ENCODE measurements at places on chromosomes 16 and 17.

- DNase-seq: no peak
Measured at GRCh38 chr16:2470603-2471015, 488 bp upstream of the NTN3 start.

DNA sequence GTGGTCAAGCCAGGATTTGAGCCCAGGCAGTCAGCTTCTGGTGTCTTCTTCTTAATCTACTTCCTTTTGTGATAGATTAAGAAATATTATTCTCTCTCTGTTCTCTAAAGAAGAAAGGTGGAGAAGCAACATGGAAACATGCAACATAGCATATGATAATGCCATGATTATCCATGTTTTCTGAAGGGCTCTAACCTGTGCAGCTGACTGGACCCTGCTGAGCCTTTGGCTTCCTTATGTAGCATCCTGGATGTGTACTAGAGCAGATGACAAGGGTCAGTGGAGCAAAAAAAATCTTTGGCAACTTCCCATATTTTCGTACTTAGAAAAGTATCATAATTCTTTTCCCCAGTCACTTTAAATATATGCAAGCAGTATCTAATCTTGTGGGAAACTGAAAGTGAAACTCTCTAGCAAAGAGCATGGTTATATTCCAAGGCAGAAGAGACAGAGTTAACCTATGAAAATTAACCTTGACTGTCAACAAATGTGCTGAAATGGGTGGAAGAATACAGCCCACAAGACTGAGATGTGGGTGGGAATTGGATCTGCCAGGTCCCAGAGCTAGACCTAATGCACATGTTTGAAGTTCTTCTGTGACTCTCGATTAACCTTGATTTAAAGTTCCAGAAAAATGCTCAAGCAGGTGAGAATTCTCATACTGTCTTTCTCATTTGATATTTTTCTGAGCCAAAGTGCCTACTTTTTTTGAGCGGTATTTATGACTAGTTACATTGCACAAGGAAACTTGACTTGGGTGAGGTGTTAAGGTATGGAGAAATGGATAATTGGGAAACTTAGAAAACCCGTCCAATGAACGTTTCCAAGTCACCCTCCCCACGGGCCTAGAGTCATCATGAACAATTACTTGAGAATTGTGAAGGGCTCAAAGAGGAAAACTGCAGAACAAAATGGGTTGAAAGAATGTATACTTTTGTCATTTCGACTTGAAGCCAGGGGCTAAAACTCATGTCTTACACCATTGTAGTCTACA, 248.6 kb downstream of the FTO start:
- peak; percentile 56 for DNase-seq

GRCh38 chr16:88558457-88559442, 11.5 kb upstream of the ZC3H18 start:
- DNase-seq: peak; percentile 88

DNA sequence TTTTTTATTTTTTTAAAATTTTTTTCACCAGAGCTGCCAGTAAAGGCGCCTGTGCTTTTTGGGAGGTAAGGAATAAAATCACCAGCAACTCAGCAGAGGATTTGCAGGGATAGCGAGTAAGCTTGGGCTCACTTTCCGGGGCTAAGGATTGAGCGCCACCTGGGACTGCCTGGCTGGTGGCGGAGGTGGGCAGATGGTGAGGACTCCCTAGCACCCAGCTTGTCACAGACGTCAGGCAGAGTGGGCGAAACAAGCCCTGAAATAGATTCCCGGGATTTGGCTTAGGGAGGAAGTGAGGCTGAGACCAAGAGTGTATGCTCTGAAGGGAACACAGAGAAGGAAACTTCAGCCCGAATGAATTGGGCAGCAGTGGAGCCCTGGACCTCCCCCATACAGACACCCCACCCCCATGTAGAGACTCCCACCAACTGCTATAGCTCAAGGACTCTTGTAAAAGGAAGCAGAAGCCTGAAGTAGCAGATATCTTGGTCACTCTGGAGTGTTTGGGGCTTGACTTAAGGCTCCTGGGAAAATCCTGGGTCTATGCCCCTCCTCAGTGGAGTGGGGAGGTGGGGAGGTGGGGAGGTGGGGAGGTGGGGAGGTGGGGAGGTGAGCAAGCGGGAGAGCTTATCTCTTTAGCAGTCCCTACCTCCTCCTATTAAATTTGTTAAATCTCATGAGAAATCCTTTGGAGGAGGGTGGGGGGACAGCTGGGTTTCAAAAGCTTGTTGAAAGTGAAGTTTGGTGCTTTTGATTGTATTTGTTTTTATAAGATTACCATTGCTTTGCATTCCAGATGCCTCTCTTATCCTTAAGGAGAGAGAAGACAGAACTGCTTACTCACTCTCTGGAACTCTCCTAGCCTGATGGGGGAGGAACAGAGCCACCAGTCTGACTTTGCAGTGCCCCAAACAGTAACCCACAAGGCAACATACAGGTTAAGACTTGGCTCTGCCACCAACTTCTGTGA, 8.2 kb downstream of the ARL4D start:
- DNase-seq: no peak

DNA sequence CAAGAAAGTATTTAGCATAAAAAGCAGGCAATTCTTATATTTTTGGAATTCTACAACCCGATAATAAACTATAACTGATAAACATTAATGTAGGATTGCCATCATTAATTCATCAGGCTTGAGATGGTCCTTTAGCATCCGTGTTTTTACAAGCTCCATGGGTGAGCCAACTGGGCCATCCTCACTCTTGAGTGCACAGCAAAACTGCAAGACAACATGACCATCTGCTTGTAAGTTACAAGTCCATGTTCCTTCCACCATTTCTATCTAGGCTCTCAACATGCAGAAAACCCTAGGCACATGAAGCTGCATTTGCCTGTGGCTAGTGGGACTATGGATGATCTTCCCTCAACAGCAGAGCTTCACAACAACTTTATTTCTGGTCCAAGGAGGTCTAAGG, 40.1 kb downstream of the ADAMTS18 start:
- DNase-seq: no peak

DNA sequence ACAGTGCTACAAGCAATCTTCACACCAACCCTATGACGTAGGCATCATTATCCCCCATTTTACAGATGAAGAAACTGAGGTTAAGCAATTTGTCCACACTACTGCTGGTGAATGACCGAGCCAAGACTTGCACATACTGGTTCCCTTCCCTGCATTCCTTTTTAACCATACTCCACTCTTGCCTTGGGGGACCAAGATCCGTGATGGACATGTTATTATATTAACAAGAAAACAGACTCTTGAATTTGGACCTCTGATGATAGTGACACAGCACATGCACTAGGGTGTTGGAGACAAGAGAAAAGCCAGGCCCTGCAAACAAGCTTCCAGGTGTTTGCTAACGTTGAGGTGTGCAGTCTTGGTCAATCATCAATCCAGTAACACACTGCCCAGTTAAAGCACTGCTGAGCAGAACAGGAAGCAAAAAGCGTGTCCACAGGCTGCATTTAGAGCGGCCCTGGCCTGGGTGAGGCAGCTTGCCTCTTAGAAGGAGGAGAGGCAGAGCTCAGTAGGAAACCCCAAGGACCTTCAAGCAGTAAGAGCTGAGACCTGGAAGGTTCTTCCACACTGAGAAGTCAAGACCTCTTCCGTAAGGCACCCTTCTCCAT, 36.7 kb downstream of the HNF1B start:
- peak; percentile 77 for DNase-seq

DNA sequence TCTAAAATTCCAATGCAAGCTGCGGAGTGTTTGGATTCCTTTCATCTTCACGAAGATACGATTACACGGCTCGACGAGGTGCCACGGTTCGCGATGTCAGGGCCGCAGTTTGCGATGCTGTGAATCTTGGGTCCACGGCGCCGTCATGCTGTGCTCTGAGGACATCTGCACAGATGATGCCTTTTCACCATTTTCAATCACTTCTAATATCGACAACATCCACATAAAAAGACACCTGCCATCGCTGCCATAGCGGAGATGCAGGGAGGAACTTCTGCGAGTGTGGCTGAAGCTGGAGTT, 6.8 kb upstream of the APRT start:
- DNase-seq: peak; percentile 46

DNA sequence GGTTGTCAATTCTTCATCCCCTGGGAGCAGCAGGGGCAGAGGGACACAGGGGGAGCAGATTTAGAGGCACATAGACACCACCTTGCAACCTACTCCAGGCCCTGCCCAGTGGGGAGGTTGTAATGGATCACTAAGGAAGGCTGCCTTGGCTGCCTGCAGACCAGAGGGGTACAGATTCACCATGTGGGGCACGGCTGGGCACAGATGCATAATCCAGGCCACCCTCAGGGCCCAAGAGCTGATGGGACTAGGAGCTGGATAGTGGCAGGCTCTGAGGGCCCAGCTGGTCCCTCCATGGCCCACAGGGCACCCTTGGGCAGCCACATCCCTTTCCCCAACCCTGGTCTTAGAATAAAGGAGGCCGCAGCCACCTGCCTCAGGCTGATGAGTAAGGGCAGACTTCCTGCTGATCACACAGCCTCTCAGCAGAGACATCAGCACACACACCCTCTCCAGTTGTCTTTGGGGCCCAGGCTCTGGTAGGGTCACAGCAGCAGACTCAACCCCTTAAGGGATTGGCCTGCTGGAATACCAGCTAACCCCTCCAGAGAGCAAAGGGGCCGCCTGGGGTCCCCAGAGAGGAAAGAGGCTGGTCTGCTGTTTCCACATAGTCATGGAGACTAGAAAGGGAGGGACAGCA, 224.9 kb downstream of the GSG1L start:
- DNase-seq: no peak

DNA sequence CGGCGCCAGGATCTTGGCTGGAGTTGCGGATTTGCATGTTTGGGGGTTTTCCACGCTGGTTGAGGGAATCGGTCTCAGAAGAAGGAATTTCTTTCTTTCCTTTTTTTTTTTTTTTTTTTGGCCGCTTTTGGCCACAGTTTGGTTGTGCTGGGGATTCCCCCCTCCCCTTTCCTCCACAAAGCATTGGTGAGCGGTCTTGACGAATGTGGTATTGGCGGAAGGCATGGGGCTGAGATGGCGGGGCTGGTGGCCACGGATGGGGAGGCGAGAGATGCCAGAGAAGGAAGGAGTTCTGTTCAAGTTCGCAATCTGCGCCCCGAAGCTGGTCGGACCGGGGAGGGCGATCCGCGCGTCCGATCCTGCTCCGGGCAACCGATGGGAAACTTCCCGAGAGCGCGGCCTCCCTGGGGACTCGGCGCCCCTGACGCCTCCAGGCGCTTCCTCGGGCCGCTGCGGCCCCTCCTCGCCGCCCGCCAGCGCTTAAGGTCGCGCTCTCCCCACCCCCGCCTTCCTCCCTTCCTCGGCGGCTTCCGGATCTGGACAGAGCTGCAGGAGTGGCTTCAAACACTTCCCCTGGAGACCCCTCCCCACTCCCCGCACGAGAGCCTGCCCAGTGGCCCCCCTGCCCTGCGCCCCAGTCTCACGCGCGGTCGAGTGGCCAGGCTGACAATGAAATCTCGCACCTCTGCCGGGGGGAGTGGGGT, 43.2 kb downstream of the RAI1 start:
- peak; percentile 94 for DNase-seq

DNA sequence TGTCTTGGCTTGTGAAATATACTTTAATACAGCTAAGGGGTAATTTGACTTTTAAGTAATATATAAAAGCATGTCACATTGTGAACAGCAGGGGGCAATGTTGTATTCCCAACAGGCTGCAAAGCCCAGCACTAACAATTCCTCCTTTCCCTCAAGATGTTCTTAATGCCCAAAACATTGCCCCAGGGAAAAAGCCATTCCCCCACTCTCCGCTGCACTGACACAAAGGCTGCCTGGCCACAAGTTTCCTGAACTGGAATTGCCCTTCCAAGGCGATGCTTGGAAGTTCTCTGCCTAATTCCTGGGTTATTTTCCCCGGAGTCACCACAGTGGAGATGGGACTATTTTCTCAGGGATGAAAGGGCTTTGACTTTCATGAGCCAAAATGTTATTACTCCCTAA, 27.2 kb downstream of the CLEC16A start:
- DNase-seq: no peak

DNA sequence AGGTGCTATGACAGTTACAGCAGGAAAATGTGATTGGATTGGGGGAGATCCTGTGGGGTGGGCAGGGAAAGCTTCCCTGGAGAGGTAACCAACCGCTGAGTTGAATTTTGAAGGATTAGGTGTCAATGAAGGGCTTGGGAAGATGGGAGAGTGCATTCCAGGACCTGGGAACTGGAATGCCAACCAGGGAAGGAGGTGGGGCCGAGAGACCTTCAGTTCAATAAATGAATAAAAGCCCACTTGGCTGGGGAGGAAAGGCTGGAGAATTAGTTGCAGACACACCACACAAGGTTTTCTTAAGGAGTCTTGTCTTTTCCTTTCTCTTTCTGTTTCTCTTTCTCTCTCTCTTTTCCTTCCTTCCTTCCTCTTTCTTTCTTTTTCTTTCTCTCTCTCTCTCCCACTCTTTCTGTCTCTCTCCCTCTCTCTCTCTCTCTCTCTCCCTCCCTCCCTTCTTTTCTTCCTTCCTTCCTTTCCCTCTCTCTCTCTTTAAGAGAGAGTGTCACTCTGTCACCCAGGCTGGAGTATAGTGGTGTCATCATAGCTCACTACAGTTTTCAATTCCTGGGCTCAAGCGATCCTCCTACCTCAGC, 3.3 kb downstream of the USP43 start:
- peak; percentile 11 for DNase-seq

DNA sequence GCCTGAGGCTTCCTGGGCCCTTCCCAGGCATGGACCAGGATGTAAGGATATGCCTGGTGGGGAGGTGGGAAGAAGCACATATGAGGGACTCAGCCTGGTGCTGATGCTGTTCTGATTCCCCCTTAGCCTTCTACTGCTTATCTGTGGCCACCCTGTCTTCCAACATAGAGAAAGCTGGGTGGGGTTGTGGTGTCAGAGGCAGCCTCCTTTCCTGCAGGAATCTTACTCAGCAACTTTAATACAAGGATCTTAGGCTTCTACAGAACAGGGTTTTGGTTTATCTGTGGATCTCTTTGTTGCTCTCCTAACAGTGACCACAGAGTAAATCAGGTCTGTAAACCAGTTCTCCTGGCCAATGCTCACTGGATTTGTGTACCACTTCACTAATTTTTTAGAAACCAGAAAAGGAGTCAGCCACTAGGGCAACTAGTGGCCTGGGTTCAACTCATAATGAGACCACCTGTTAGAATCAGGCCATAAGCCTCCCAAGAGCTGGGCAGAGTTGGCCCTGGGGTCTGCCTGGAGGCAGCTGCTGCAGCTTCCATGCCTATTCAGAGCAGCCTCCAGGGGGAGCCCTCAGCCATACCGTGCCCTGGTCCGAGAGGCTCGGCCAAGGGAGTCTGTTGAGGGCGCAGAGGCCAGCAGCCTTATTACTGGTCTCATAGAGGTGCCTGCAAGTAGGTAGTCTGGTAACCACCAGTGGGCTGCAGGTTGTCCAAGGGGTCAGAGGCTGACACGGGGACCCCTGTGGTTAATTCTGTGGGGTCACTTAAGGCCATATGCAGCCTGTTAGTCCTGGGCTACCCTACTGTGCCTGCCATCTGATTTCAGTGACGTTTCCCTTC, 7.1 kb downstream of the HAS3 start:
- peak; percentile 37 for DNase-seq

GRCh38 chr16:25931473-25932035, 239.8 kb downstream of the HS3ST4 start:
- DNase-seq: no peak

- DNase-seq: peak; percentile 34
Measured at GRCh38 chr17:30556374-30557332, 79.4 kb downstream of the GOSR1 start.

- DNase-seq: no peak
Measured at GRCh38 chr17:75557852-75558665, 29.5 kb upstream of the MYO15B start.
